ENCODE measurements at places on chromosomes 16 and 17.

- DNase-seq, result no peak
Observed at GRCh38 chr16:65054457-65054856, 67.4 kb downstream of the CDH11 start.

- DNase-seq, result no peak
Observed at GRCh38 chr16:3152027-3152276, 17.1 kb downstream of the ZNF213 start.

DNA sequence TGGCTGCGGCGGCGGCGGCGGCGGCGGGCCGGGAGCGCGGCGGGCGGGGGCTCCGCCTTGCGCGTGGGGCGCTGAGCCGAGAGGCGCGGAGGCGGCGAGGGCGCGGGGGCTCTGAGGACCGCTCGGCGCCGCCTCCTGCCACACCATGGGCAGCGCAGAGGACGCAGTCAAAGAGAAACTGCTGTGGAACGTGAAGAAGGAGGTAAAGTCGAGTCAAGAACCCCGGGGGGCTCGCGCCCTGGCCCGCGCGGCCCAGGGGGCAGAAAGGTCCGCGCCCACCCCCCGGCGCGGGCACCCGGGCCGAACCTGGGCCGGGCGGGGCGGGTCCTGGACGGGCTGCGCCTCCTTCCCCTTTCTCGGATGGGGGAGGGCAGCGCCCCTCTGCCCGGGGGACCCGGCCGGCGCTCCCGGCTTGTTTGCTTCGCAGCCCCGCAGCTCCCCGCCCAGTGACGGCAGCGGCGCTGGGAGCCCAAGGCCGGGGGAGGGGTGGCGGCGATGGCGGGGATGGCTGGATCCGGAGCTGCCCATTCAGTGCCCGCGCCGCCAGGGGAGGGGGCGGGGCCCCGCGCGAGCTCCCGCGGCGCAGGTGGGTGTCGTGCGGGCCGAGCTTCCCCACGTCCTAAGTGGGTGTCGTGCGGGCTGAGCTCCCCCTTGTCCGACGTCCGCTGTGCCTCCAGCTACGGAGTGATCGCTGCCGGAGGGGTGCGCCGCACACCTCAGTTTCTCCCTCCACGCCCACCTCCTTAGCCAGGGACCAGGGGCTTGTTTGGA, 428 bp downstream of the SGSM2 start:
- DNase-seq, result no peak

- no peak for DNase-seq
Observed at GRCh38 chr16:57240851-57241250, 4.2 kb upstream of the ARL2BP start.

DNA sequence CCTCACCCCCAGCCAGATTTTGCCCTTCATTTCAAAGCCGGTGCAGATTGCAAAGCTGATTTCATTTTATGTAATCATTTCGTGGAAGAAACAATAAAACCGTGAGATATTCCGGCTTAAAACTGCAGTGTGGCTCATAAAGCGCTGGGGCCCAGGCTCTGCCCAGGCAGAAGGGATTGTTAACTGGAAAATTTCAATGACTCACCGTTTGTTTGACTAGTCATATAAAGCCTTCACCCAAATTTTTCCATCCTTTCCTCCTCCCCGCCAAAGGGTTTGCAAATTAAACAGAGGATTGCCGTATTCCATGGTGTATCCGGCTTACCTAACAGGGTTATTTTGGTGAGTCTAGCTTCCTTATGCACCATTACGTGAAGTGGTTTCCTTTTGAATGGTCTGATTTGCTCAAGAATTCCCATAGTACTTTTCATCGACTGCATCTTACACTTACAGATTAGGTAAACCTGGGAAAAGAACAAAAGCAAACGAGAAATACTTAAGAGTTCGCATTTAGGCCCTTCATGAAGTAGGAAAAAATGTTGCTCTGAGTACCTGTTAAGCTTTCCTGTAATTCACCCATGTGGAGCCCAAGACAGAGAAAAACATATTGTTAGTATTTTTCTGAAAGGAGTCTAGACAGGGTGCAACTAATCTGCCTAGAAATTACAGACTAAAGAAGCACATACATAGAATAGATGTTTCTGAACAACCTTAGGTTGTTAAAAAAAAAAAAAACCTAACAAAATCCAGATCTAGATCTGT, 949 bp upstream of the GSPT1 start:
- DNase-seq, result peak; percentile 13

DNA sequence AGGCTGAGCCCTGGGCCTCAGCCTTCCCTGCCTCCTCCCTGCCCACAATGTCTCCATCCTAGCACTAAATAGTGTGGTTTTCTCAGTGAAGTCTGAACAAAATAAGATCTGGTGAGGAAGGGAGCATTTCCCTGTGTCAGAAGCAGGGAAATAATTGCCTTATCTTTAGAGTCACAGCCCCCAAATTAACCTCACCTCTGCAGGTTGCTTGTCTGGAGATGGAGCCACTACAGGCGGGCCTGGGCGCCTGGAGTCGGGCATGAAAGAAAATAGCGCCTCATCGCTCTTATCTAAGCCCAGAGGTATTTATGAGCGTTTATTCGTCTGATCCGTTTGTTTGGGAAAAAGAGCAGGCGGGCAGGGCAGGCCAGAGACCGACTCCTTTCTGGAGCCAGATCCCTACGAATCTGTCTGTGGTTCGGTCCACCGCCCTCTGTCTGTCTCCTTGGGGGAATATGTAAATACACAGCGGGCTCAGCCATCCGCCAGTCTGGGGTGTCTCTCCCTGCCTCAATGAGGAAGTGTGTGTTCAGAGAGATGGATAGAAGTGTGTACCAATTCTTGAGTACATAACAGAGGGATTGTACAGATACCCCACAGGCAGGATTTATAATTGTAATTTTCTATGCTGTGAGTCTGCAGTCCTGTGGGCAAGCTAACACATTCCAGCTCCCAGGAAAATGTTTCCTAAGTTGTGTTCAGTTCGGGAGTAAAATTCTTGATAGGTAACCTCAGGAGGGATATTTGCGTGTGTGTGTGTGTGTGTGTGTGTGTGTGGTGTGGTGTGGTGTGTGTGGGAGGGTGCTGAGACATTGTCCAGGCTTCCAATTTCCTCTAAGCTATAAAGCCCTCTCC, 4.3 kb downstream of the HOXB6 start:
- DNase-seq, result no peak

DNA sequence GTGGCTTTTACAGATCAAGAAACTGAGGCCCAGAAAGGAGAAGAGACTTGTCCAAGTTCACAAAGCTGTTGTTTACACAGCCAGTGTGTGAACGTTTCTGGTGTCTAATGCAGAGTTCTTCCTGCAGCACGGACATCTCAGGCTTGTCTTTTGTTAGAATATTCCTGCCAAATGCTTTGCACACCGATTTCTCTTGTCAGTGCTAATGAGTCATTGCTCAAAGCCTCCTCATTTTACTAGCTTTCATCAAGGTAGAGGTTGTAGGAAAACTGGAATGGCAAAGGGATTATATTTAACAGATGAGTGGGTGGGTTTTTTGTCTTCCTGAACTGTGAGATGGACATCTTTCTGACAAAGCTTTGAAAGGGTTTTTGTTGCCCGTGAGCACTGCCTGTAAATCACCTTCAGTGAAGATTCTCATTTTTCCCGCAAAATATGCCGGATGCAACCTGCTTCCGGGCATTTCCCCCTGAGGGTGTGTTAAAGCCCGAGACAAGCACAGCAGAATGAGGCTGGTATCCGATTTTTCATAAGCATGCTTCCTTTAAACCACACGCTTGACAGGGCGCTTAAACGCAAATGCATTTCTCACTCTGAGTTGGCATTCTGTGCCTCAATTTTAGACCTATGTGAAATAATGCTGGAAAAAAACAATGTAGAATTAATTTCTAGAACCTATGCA, 14.7 kb downstream of the PMM2 start:
- DNase-seq, result no peak

DNA sequence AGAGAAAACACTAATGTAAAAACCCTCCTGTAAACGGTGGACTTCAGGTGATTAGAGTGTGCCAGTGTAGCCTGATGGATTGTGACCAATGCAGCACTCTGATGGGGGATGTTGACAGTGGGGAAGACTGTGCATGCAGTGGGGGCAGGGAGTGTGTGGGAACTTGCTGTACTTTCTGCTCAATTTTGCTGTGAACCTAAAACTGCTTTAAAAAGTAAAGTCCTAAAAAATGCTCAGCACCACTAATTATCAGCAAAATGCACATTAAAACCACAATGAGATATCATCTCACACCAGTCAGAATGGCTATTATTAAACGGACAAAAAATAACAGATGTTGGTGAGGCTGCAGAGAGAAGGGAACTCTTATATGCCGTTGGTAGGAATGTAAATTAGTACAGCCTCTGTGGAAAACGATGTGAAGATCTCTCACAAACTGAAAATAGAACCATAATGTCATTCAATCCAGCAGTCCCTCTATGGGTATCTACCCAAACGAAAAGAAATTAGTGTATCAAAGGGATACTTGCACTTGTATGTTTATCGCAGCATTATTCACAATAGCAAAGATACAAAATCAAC, 9.7 kb upstream of the ULK2 start:
- no peak for DNase-seq

GRCh38 chr17:47708312-47708863, 14.4 kb downstream of the TBKBP1 start:
- no peak for DNase-seq
